ENCODE measurements at places on chromosomes 4 and X.

- DNase-seq = peak; percentile 87
Observed at GRCh38 chrX:3548765-3549391, 164.6 kb downstream of the PRKX start.

GRCh38 chr4:99856166-99856565 lies 38.1 kb downstream of the LAMTOR3 start:
- peak; percentile 46 for DNase-seq

DNA sequence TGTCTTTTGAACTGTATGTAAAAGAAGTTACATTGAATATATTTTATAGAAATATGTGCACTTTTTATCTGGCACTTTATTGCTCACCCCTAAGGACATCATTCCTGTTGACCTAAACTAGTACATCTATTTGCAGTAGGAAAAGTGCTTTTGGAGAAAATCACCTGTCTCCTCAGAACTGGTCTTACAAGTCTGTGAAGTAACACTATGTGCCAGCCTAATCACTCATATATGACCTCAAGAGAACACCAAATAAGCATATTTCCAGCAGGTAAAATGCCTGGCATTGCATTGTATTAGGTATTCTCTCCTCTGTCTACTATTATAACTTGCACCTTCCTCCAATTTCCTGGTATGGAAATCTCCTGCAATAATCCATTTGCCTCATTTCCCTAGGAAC lies 4.0 kb upstream of the GASK1B start:
- no peak for DNase-seq

DNA sequence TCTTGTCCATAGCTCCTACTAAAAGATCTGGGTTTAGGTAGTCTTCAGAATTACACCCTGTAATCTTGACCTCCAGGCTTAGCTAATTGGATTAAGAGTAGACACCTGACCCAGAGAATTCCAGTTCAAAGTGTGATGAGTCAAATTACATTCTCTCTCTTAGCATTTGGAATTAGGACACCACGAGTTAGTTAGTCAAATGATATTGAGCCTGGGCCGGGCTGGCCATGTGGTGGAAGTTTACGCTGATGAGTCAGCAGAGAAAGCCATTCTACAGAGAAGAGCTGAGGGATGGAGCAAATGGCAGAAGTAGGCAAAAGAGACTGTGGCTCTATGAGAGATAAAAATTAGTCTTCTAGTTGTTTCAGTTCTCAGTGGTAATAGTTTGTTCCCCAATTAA lies 31.1 kb downstream of the CEP44 start:
- DNase-seq = peak; percentile 37

GRCh38 chrX:69387567-69388487 lies 116.3 kb upstream of the NALF2 start:
- peak; percentile 7 for DNase-seq

DNA sequence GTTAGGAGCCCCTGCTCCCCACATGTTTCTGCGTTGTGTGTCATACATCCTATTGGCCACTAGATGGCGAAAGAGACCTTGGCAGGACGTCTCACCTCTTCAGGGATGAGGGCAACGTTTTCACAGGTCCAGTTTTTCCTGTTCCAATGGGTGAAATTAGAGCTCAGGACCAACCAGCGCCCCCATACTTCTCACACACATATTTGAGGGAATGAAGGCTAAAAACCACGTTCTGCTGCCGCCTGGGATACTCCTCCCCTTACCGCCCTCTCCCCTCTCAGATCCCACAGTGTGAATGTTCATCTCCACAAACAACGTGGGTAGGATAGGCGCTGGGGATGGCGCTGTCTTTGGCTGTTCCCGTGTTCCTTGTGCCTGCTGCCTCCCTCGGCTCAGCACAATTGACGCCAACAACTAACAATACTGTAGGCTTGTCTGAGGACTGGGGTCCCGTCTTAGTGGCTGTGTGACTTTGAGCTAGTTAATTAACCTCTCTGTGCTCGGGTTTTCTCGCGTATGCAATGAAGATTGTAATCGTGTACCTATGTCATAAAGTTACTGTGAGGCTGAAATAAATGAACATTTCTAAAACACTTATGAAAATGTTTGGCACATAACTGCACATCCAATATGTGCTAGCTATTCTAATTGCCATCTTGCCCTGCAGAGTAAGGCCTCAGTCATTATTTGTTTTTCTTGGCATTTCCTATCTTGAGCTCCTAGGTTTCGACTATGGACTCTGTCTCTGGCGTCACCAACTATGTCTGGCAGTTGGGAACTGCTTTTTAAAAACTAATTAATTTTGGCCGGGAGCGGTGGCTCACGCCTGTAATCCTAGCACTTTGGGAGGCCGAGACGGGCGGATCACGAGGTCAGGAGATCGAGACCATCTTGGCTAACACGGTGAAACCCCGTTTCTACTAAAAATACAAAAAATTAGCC lies 181.3 kb upstream of the STK26 start:
- DNase-seq = peak; percentile 15

DNA sequence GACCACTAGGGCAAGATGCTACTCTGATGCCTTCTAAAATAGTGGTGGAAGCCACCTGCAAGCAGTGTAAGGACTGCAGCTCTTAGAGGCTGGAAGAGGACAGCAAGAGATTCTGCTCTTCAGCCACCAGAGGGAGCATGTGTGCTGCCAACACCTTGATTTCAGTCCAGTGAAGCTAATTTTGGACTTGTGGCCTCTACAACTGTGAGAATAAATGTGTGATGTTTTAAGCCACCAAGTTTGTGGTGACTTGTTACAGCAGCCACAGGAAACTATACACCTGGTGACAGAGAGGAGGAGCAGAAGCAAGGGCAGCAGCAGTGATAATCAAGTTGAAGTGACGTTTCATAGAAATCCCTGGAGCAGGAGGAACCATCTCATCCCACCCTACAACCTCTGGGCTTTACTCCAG lies 55.9 kb downstream of the FGFBP1 start:
- peak; percentile 70 for DNase-seq

DNA sequence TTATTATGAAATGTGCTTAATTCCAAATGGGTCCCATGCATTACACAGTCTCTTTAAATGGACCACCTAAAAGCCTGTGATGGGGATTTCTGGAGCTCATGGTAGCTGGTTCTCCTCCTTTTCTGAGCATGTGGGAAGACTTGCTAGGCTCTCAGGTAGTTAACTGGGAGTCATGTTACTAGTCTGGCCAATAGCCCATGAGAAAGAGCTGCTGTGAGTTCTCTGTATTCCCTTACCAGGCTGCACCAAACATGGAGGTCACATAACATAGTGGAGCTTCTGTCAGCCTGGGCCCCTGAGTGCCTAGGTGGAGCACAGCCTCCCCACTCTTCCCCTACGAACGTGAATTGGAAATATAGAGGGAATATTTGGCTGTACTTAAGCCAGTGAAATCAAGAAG lies 198.4 kb downstream of the MAML3 start:
- no peak for DNase-seq

GRCh38 chr4:3523628-3524221 lies 8.5 kb downstream of the LRPAP1 start:
- no peak for DNase-seq

DNA sequence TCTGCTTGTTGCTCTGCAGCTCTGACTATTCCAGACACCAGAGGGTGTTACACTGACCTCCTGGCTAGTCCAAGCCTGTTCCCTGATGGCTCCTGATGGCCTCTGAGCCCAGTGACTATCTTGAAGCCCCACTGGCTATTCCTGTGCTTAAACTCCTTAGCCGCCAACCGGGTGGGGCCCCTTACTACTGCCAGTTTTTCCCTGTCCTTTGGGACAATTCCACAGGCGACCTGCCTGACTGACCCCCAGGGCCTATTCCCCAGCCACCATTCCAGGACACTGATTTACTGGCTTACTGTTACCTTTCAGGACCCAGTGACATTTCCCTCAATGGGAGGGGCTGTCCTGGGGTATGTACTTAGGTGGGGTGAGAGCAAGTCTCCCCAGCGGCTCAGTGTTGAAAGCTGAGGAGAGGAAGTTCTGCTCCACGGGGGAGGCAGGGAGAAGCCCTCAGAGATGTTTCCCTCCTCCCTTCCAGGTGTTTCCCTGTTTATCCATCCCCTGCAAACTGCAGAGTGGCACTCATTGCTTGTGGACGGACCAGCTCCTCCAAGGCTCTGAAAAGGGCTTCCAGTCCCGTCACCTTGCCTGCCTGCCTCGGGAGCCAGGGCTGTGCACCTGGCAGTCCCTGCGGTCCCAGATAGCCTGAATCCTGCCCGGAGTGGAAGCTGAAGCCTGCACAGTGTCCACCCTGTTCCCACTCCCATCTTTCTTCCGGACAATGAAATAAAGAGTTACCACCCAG lies 4.0 kb downstream of the TIMP1 start:
- no peak for DNase-seq

GRCh38 chrX:112819813-112820212 lies 20.8 kb downstream of the AMOT start:
- no peak for DNase-seq

DNA sequence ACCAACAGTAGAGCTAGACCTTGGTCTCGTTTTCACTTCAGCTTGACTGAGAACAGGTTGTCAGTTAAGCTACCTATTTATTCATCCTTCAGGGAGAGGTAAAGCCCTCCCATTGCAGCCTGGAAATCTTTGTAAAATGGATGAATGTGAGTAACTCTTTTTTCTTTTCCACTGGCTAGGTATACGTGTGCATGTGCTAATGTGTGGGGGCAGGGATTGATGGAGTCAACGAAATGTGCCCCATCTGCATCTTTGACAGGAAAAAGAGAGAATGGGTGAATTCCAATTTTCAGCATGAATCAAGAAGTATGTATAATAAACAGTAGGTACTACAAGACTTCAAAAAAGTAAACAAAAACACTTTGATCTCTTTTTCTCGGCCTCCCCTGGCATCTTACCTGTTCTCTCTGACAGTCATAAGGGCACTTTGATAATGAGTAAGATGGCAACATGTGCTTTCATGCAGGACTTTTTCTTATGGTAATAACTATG lies at the start of gene IL21:
TSS of gene IL21 (minus strand) at position 51 of the 492 bp plus-strand sequence. CDS start 55 bp downstream, outside the sequence.
- no peak for DNase-seq

GRCh38 chr4:40221744-40222143 lies 24.9 kb downstream of the RHOH start:
- DNase-seq = no peak

DNA sequence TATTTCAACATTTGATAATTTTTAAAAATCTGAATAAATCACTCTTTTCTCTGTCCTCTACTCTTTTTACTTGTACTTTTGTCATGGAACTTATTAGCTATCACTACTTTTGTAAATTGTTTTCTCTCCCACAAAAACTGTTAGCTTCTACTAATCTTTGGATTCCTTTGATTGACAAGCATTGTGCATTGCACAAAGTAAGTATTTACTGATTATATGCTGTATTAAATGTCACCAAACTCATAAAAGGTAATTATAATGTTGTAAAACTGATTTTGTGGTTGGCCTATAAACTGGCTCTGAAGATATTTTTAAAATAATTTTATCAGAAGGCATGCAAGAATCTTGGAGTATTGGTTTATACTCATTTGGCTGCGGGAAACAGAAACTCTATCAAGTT lies 15.0 kb upstream of the SEC24B start:
- DNase-seq = no peak

- DNase-seq = no peak
Observed at GRCh38 chr4:183377491-183377890, 55.3 kb upstream of the CLDN24 start.

- no peak for DNase-seq
Observed at GRCh38 chr4:80004319-80004718, 68.7 kb downstream of the ANTXR2 start.

GRCh38 chr4:168724243-168724642 lies 227.4 kb downstream of the PALLD start:
- DNase-seq = no peak

DNA sequence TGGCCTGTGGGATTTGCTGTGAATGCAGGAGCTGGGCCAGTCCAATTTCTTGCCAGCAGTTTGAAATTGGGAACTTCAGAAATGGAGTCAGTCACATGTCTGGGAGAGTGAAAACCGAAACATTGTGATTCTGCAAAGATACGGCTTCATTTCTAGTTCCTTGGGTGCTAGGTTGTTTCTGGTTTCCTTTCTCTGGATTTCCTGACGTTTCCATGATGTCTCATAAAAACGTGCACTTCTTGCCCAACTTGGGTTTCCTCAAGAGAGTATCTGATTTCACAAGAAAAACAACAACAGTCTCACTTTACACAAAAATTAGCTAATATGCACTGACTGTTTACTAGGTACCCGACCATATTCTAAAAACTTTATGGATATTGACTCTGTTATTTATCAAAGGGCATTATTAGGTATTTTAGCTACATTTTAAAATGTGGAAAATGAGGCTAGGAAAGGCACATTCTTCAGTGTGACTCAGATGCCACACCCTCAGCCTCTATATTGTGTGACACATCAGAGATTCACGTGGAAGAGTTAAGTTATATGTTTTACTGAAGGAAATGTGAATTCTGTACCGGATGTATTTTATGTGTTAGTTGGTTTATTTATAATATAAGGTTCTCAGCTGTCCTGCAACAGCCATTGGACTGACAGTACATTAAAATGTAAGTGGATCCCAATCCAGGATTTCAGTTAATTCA lies 225.0 kb upstream of the PUDP start:
- peak; percentile 66 for DNase-seq

DNA sequence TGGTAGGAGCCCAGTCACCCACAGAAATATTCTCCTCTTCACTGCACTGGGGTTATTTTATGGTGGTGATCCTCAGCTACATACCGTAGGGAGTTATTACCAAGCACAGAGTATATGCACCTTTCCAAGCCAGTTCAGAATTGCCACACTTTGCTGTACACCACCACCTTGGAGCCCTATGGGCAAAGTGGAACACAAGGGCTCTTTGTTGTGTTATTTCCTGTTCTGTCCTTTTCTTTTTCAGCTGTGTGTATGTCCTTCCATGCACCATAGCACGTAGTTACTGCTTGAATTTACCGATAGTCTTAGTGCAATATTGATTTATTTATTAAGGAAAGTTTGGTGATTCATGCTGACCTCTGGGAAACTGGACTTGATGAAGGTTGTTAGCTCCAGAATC lies 8.3 kb downstream of the RNF128 start:
- no peak for DNase-seq

- DNase-seq = no peak
Observed at GRCh38 chrX:135432881-135433521, 11.3 kb downstream of the SMIM10L2A start.

GRCh38 chrX:19889582-19890342 lies 2.4 kb upstream of the SH3KBP1 start:
- DNase-seq = peak; percentile 13

DNA sequence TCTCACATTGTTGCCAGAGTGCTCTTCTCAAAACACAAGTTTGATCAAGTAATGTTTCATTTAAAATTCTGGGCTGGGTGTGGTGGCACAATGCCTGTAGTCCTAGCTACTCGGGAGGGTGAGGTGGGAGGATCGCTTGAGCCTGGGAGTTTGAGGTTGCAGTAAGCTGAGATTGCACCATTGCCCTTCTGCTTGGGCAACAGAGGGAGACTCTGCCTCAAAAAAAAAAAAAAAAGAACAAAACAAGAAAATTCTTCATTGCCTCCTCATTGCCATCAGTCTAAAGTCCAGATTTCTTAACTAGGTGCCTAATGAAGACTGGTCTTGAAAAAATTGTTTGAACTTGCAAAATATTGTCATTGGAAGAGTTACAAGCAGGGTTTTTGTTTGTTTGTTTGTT lies 120.1 kb downstream of the MFAP3L start:
- DNase-seq = no peak

- no peak for DNase-seq
Observed at GRCh38 chrX:33324099-33324498, 112.8 kb upstream of the DMD start.

- DNase-seq = peak; percentile 24
Observed at GRCh38 chr4:78693777-78694456, 82.2 kb upstream of the BMP2K start.

- no peak for DNase-seq
Observed at GRCh38 chr4:24763631-24764297, 31.6 kb upstream of the SOD3 start.
